Smooth muscle cell of the coronary artery (primary cell): ENCODE measurements at places on chromosomes 11 and 22. TPM values are rescaled to one million over a fixed set of nuclear protein-coding genes. Genes with fewer than 3 reads are reported as not detected.

The C11orf16 gene
- not detected in 2 replicates for total RNA-seq

The FAM180B gene
- 0.94 TPM in 1 of 2 replicates, not detected in the other for total RNA-seq

The SDHD gene
- 137 and 158 TPM in 2 replicates for total RNA-seq

The CCDC88B gene
- total RNA-seq: 0.12 and 3.2 TPM in 2 replicates

The DEUP1 gene
- not detected in 2 replicates for total RNA-seq

The ELF5 gene
- not detected in 2 replicates for total RNA-seq

The TREH gene
- total RNA-seq: 0.08 and 0.12 TPM in 2 replicates

The LSP1 gene
- total RNA-seq: 0.53 and 25.2 TPM in 2 replicates

The FREY1 gene
- 0.75 and 1.8 TPM in 2 replicates for total RNA-seq

The OR56A1 gene
- total RNA-seq: not detected in 2 replicates

The OR8D1 gene
- total RNA-seq: not detected in 2 replicates

The NTM gene
- total RNA-seq: 16.1 and 16.8 TPM in 2 replicates

The LIF gene
- total RNA-seq: 4.6 and 13.3 TPM in 2 replicates

The HORMAD2 gene
- not detected in 2 replicates for total RNA-seq

The GRK3 gene
- total RNA-seq: 0.53 and 0.59 TPM in 2 replicates

The RTN4R gene
- 0.23 TPM in 1 of 2 replicates, not detected in the other for total RNA-seq

The API5 gene
- 39.1 and 56.4 TPM in 2 replicates for total RNA-seq

The ABCG4 gene
- under 0.01 and 0.15 TPM in 2 replicates for total RNA-seq

The SLCO2B1 gene
- total RNA-seq: under 0.01 TPM in 1 of 2 replicates, not detected in the other

The ACRV1 gene
- not detected in 2 replicates for total RNA-seq

The EFEMP2 gene
- total RNA-seq: 81.4 and 103 TPM in 2 replicates

The MLC1 gene
- total RNA-seq: under 0.01 and 1.9 TPM in 2 replicates

The SCN3B gene
- total RNA-seq: under 0.01 TPM in 1 of 2 replicates, not detected in the other

The TMEM45B gene
- total RNA-seq: not detected in 2 replicates

The CD248 gene
- 2.6 and 108 TPM in 2 replicates for total RNA-seq

The CRYBB1 gene
- not detected in 2 replicates for total RNA-seq

The TPBGL gene
- not detected in 2 replicates for total RNA-seq

The AIFM3 gene
- total RNA-seq: 0.23 and 0.70 TPM in 2 replicates

The ZNF74 gene
- total RNA-seq: 7.7 and 10.7 TPM in 2 replicates

The CARD10 gene
- total RNA-seq: 1.9 and 4.3 TPM in 2 replicates

The LGALS12 gene
- total RNA-seq: 0.47 TPM in 1 of 2 replicates, not detected in the other

The CACNA1I gene
- total RNA-seq: under 0.01 TPM in 2 replicates

The GP1BB gene
- 5.3 TPM in 1 of 2 replicates, not detected in the other for total RNA-seq

The ADM2 gene
- 1.2 and 1.6 TPM in 2 replicates for total RNA-seq

The MYRF gene
- total RNA-seq: 0.12 and 1.6 TPM in 2 replicates

The LMO2 gene
- 2.1 and 41.3 TPM in 2 replicates for total RNA-seq

The FOLR1 gene
- total RNA-seq: not detected in 2 replicates

The VWCE gene
- total RNA-seq: 0.38 and 3.3 TPM in 2 replicates

The KDM4D gene
- total RNA-seq: 0.23 and 0.60 TPM in 2 replicates

The TMEM184B gene
- 12.5 and 26.3 TPM in 2 replicates for total RNA-seq

The OR2AG1 gene
- total RNA-seq: not detected in 2 replicates

The MS4A15 gene
- total RNA-seq: not detected in 2 replicates

The IL17REL gene
- not detected in 2 replicates for total RNA-seq

The CD3E gene
- total RNA-seq: not detected in 2 replicates

The SYNGR1 gene
- 17.3 and 23.6 TPM in 2 replicates for total RNA-seq

The NCR3LG1 gene
- 0.94 and 2.7 TPM in 2 replicates for total RNA-seq

The DTX4 gene
- total RNA-seq: 0.35 and 1.7 TPM in 2 replicates

The RCOR2 gene
- 0.70 and 4.5 TPM in 2 replicates for total RNA-seq

The TPH1 gene
- under 0.01 TPM in 1 of 2 replicates, not detected in the other for total RNA-seq

The C11orf91 gene
- not detected in 2 replicates for total RNA-seq

The ST14 gene
- total RNA-seq: under 0.01 and 0.23 TPM in 2 replicates

The GLB1L3 gene
- not detected in 2 replicates for total RNA-seq

The RGL4 gene
- not detected in 2 replicates for total RNA-seq

The APOL3 gene
- 5.3 and 32.9 TPM in 2 replicates for total RNA-seq
